ENCODE measurements at places on chromosomes 3 and 15.

GRCh38 chr3:45870099-45870498, 16.2 kb upstream of the CCR9 start:
- DNase-seq: peak; percentile 18

GRCh38 chr15:39195961-39196486, 384.9 kb upstream of the THBS1 start:
- no peak for DNase-seq

DNA sequence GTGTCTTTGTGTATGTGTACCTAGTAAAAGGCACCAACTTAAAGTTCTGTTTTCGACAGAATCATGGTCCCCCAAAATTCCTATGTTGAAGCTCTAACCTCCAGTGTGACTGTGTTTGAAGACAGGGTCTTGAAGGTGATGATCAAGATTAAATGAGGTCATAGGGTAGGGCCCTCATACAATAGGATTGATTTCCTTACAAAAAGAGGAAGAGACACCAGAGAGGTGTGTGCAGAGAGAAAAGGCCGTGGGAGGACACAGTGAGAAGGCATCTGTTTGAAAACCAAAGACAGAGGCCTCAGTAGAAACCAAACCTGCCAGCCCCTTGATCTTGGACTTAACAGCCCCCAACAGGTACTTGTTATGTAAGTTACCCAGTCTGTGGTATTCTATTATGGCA, 52.0 kb upstream of the CORO2B start:
- no peak for DNase-seq

GRCh38 chr3:127954640-127955039, 39.6 kb downstream of the KBTBD12 start:
- DNase-seq: no peak

GRCh38 chr3:141738891-141739363, 829 bp downstream of the RNF7 start:
- DNase-seq: no peak

GRCh38 chr15:66848686-66849392, 146.8 kb downstream of the SMAD6 start:
- DNase-seq: no peak

- no peak for DNase-seq
Measured at GRCh38 chr3:126930936-126931600, 51.8 kb upstream of the PLXNA1 start.

GRCh38 chr3:33187368-33187634, 31.3 kb downstream of the SUSD5 start:
- no peak for DNase-seq

- DNase-seq: no peak
Measured at GRCh38 chr3:39936848-39937247, 127.4 kb downstream of the MYRIP start.

- DNase-seq: no peak
Measured at GRCh38 chr3:123060054-123060453, 6.8 kb upstream of the PDIA5 start.

GRCh38 chr3:6287088-6287875, 573.6 kb upstream of the GRM7 start:
- DNase-seq: no peak

- no peak for DNase-seq
Measured at GRCh38 chr3:9791127-9791526, 1.1 kb downstream of the TADA3 start.

- no peak for DNase-seq
Measured at GRCh38 chr3:112360561-112360960, 27.6 kb downstream of the CD200 start.

- no peak for DNase-seq
Measured at GRCh38 chr3:27025718-27026117, 343.5 kb downstream of the NEK10 start.

Measured in stimulated activated CD8-positive, alpha-beta memory T cell treated with anti-CD3 and anti-CD28 coated beads, Interleukin-4, amount 100 ng/mL, for 1 hour (primary cell).